Activated T-helper 1 cell treated with anti-CD3 and anti-CD28 coated beads, Interleukin-2, amount 50 U/mL, for 16 hours (primary cell): ENCODE measurements at places on chromosomes 2 and 18.

DNA sequence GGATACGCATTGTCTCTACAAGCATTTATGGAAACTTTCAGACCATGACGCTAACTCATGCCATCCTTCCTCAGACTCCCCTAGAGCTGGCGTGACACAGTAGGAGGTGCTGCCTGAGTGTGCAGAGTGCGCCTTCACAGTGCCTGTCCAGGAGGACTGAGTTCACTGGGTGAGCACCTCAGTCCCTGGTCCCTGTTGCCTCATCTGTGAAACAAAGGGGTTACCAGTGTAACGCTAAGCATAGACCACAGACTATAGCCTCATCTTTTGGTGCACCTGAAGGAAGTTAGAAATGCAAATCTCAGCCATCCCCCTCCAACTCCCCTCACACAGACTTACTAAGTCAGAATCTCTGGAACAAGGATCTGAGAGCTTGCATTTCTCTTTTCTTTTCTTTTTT, 142.8 kb downstream of the TMEM17 start:
- no peak for DNase-seq

- DNase-seq = no peak
Measured at GRCh38 chr2:24456599-24457556, 34.2 kb upstream of the NCOA1 start.

GRCh38 chr2:4604767-4605166, 901.4 kb downstream of the DCDC2C start:
- DNase-seq = no peak

- DNase-seq = no peak
Measured at GRCh38 chr2:234994438-234995321, 42.9 kb downstream of the SH3BP4 start.

- DNase-seq = no peak
Measured at GRCh38 chr2:106130251-106130998, 63.7 kb downstream of the UXS1 start.

DNA sequence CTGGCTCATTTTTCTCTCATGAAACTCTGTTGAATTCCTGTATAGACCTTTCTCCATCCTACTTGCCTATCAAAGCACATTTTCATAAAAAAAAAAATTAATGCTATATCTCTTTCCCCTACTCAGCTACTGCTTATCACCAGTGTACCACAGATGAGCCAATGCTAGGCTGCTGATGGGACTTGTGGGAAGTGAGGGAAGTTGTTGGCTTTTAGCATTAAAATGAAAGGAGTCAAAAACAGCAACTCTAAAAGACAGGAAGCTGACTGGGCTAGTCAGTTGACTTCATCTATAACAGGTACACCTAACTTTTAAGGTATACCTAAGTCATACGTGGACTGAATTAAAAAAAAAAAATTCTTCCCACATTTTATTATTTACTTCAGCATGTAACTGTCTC, 102.1 kb downstream of the FAM117B start:
- no peak for DNase-seq

GRCh38 chr2:156042895-156043294, 289.6 kb downstream of the NR4A2 start:
- DNase-seq = no peak

DNA sequence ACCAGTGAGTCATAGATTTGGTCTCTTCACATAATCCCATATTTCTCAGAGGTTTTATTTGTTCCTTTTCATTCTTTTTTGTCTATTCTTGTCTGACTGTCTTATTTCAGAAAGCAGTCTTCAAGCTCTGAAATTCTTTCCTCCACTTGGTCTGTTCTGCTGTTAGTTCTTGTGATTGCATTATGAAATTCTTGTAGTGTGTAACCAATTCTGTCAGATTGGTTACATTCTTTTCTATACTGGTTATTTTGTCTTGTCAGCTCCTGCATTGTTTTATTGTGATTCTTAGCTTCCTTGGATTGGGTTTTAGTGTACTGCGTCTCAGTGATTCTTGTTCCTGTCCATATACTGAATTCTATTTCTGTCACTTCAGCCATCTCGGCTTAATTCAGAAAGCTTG, 18.6 kb downstream of the EHBP1 start:
- DNase-seq = no peak

DNA sequence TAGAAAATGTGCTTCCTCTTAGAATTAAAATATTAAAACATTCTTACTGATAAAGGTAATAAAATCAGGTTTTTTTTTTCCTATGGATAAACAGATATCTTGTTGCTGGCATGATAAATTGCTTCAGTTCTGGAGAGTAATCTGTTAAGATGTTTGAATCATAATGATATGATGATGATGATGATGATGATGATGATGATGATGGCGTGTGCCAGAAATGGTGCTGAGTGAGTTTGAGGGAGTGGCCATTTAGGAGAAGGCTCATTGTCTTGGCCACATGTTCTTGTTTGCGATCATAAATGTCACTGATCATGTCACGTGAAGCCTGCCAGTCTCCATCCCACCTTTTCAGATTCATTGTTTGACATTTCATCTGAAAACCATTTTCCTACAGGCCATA, 35.0 kb downstream of the ADAM23 start:
- no peak for DNase-seq

DNA sequence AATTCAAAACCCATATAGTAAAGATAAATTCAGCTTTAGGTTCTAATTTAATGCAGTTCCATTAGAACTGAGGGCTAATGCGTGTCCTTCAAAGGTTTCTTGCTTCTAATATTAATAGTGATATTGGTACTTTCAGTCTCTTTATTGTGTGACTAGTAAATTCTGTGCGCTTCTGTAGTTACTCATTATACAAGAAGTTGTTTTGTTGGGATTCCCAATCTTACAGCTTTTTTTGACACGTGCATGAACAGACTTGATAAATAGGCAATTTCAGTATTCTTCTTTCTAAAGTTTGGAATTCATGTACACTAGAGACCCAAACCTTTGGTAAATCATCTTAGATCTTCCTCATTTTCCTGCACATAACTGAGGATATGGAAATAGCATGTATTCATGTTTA, 71.8 kb downstream of the HAUS1 start:
- no peak for DNase-seq

DNA sequence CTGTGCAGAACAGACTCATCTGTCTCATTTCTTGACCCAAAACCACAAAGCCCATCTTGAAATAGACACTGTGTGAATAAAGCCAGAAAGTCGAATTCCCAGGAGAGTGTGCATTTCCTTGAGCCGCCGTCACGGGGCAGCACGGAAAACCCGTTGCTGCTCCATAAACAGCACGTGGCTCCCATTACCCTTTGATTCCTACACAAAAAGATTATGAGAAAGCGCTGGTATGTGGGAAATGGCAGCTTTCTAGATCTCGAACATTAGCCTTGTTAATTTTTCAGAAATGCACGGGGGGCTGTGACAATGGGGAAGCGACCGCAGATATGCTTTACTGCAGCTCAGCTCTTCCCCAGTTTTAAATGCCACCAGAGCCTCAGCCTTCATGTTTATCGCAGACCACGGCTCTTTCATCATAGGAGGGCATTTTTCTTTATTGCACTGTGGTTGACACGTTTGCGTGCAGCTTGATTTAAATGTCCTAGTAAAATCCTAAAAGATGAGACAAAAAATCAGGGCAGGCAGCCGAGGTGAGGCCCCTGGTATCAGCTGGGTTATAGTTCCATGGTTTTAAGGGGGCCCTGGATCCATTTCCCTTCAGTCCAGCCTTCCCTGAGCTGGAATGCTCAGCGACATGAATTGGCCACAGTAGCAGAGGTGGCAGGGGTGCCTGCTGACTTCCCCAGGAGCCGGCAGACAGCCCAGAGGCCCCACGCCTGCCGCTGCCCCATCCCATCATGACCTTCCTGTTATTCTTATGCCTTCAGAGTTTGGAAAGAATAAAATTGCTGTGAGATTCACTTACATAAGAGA, 249.3 kb downstream of the NDUFA10 start:
- DNase-seq = no peak

DNA sequence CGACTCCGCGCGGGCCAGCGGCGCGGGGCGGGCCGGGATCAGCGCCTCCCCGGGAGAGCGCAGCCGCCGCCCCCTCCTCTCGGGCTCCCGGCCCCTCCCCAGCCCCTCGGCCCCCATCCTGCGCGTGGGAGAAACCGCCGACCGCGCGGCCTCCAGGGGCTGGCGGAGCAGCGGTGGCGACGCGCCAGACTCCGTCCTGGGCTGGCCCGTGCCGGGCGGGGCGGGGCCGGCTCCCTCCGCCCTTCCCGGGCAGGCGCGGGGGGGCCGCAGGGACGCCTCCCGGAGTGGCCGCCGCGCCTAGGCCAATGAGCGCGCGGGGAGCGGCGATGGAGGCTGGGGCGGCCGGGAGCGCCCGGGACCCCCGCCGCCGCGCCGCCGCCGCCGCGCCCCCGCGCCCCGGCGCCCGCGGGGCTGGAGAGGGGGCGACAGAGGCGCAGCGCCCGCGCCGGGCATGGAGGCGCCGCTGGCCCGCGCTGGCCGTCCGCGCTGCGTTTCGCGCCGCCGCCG, 49.1 kb downstream of the KCNIP3 start:
- no peak for DNase-seq

DNA sequence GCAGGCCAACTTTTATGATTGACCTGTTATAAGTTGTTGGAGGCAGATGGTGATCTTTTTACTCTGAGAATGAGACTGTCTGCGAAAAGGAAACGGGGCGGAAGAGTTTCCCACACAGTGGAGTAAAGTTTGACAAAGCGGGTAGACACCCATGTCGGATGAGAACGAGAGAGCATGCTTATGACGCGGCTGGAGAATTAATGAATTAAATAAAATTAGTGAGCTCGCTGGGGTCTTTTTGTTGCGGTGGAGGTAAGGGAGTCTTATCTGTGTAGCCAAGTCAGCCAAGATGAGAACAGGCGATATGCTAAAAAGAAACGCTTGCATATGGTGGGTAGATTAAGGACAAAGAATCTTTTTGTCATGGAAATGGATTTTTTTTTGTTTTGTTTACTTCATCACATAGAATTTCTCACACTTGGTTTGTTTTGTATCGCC, 1.8 kb downstream of the SALL3 start:
- no peak for DNase-seq

GRCh38 chr2:217946051-217946450, 56.7 kb downstream of the TNS1 start:
- DNase-seq = no peak

GRCh38 chr2:175463589-175464310, 282.2 kb upstream of the ATP5MC3 start:
- no peak for DNase-seq

GRCh38 chr2:205043285-205043684, 498.0 kb downstream of the PARD3B start:
- no peak for DNase-seq

- DNase-seq = no peak
Measured at GRCh38 chr2:127045792-127046501, 61.0 kb downstream of the BIN1 start.

- no peak for DNase-seq
Measured at GRCh38 chr2:242001853-242002252, 132.3 kb downstream of the RTP5 start.

- DNase-seq = no peak
Measured at GRCh38 chr2:144511937-144512336, 8.0 kb downstream of the ZEB2 start.

DNA sequence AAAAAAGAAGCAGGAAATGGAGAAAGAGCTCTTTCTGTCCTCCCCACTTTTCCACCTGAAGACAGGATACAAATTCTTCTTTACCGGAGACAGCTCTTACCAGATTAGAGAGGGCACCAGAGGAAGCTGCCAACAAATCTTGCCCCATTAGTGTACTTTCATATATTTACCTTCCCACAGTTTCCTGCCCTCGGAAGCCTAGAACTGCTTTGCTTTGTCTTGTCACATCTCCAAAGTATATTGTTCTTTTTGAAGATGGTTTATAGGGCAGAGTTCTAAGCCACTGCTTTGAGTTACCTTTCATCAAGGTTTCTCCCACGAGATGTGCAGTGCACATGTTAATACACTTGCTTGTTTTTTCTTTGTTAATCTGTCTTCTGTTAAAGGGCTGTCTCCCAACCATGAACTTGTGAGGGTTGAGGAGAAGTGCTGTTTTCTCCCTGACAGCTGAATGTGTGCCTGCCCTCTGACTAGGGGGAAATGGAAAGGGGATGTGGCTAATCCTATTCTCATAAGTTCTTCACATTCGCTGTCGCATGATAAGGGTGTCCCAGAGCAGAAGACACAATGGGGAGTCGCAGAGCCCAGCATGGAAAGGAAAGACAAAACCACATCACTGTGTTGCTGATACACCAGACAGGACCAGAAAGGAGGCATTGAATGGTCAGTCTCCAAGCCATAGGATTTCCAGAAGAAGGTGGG, 24.2 kb downstream of the CENPA start:
- no peak for DNase-seq

GRCh38 chr2:103003750-103004260, 242.0 kb downstream of the TMEM182 start:
- DNase-seq = no peak

GRCh38 chr2:3264010-3264744, 113.4 kb downstream of the EIPR1 start:
- DNase-seq = no peak

GRCh38 chr18:13611142-13611600, 115.2 kb downstream of the FAM210A start:
- DNase-seq = no peak

DNA sequence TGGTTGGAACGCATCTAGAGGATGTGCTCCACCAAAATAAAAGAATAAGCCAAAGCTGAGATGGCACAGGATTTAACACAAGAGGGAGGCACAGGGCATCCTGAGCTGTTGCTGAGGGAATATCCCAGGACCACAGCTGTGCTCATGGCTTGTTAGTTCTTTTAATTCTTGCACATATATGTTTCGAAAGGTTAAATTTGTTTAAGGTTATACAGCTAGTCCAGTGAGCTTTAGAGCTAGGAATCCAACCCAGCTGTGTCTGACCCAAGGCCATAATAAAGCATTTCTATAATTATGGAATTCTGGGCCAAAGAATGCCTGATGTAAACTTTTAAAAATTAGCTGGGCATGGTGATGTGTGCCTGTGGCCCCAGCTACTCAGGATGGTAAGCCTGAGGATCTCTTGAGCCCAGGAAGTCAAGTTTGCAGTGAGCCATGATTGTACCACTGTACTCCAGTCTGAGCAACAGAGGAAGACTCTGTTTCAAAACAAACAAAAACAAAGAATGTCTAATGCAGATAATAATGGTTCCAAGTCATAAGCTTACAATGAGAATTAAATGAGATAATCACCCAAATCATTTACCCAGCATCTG, 66.4 kb upstream of the CCBE1 start:
- DNase-seq = no peak

DNA sequence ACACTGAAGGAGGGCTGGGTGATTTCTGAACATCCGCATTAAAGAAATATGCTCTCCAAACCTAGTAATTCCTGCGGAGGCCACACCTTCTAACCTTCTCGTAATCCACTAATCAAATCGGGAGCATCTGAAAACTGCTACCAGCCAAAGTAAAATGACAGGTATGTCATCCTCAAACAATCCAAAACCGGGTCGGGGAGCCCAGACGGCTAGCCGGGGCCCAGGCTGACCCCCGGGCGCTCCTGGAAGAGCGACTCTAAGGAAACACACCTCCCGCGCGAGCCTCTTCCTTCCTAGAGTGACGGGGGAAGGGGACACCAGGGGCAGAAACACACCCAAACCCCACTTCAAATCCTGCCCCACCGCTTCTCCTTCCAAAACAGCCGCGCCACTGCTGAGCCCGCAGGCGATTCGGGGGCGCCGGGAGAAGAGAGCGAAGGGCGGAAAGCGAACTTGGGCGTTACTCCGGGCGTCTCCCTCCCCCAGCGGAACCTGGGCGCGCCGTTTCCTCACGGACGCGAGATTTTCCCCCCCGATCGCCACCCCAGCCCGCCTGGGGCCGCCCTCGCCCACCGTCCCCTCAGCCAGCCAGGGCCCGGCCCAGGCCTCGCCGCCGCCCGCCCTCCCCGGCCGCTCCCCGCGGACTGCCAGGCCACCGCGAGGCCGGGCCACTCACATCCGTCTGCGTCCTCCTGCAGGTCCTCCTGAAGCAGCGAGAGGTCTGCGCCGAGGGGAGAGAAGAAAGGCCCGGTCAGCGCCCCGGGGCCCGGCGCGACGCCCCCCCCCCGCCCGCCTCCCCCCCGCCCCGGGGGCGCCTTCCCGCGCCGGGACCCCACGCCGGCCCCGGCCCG, 584 bp downstream of the PPP4R1 start:
- peak; percentile 22 for DNase-seq
